Activated T-cell treated with anti-CD3 and anti-CD28 coated beads for 48 hours (primary cell): ENCODE measurements at places on chromosomes 6 and 20.

DNA sequence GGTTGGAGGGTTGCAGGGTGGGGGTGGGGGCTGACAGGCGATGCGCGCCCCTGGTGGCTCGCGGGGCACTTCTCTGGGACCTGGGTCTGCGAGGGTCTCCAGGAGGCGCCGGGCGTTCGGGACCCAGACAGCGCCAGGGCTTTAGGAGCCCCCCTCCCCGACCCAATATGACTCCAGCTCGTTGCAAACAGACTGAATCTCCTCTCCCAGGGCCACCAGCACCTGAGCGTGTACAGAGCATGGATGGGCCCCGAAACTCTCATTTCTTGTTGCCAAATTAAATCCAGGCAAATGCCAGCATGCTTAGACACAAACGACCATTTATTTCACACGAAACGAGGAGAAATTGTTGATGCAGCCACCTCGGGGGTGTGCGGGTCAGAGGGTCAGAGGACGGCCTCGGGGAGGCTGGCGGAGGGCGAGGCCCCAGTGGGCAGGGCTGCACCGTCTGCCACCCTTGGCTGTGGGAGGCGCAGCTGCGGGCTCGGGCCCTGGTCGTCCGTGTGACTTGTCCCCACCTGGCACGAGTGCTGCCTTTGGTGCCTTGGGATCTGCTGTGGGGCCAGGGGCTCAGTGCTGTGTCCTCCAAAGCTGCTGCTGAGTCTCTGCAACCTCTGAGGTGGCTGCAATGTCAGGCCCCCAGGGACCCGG, 20.9 kb upstream of the GATA5 start:
- no peak for DNase-seq

- no peak for DNase-seq
Observed at GRCh38 chr6:35146453-35146852, 5.3 kb upstream of the TCP11 start.

- DNase-seq = no peak
Observed at GRCh38 chr20:46156065-46156464, 38.0 kb downstream of the CD40 start.

DNA sequence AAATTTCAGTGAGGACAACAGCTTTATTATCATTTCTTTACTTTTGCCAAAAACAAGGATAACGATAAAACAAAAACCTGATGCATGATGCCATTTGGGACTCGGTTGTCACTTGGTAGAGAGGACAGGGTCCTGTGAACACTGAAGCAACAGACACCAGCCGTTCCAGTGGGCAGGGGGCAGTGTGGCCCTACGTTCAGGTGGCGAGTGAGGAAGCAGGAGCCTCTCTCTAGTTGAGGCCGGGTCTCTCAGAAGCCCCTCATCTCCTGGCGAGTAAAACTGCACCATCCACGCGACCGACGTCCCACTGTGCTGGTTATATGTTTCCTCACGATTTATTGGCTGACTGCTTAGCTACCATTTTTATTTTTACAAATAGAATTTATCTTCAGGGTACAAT, 231.6 kb downstream of the THBS2 start:
- DNase-seq = no peak

DNA sequence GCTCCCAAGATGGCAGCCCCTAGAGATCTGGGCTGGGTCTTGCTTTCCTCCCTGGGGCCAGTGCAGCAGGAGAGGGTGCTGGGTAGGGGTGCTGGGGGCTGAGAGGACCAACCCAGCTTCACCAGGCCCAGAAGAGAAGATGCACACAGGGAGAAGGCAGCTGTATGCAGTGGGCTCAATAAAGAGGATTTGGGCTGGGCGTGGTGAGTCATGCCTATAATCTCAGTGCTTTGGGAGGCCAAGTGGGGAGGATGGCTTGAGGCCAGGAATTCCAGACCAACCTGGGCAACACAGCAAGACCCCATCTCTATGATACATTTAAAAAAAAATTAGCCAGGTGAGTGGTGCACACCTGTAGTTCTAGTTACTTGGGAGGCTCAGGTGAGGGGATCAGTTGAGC, 25.7 kb upstream of the EMILIN3 start:
- DNase-seq = no peak

- no peak for DNase-seq
Observed at GRCh38 chr20:60131375-60131774, 173.2 kb downstream of the CDH26 start.
